NCI-H2081 treated with DMSO at 0.1 percent for 48 hours (cell line): ENCODE measurements at places on chromosomes 4 and X.

- no peak for DNase-seq
Measured at GRCh38 chr4:89337681-89338080, 30.1 kb upstream of the GPRIN3 start.

GRCh38 chr4:140095694-140096482 lies 58.1 kb downstream of the MAML3 start:
- DNase-seq: no peak

DNA sequence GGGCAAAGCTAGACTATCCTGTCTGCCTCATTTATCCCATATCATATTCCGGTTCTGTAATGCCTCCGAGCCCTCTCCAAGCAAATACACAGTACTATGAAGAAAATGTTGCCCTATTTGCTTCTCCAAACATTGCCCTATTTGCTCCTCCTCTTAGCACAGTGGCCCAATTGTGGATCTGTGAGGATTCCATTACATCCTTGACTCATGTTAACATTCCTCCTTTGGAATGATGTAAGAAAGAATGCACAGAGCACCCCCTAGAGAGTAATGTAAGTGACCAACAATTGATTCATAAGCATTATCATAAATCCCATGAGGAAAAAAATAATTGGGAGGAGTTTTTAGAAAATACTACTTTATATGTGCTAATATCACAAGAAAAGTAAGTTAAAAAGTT lies 11.3 kb upstream of the BTC start:
- no peak for DNase-seq

GRCh38 chrX:356385-357034 lies 30.2 kb downstream of the PPP2R3B start:
- DNase-seq: no peak

DNA sequence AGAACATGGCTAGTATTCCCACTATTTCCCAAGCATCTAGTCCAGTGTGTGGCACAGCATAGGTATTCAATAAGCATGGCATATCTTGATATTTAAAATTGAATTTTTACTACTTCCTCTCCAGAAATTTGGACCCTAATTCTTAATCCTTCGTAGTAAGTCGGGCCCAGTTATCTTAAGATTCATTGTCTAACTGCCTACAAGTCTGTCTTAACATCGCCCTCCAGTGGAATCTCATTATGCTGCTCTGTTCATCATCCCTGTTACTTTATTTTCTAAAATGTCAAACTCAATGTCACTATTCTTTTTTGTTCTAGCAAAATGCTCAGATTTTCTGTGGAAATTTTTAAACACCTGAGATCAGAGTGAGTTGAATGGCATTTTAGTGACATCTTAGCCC lies 606.2 kb downstream of the KLHL13 start:
- peak; percentile 14 for DNase-seq

DNA sequence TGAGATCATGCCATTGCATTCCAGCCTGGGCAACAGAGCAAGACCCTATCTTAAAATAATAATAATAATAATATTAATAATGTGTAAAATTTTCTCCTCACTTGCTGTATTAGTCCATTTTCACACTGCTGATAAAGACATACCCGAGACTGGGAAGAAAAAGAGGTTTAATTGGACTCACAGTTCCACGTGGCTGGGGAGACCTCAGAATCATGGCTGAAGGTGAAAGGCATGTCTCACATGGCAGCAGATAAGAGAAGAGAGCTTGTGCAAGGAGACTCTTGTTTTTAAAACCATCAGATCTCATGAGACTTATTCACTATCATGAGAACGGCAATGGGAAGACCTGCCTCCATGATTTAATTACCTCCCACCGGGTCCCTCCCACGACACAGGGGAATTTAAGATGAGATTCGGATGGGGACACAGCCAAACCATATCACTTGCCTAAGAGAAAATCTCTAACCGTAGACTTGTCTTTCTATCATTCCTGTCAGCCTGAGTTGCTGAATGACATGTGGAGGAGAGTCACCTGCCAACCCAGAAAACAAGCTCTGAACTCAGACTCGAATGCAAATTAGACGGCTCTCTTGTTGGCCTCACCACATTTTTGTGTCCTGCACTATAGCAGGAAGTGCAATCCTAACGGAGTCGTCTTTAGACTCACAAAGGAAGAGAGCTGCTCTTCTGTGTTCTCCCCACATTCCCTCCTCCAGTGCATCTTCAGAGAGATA lies 51.9 kb upstream of the DCTD start:
- DNase-seq: no peak

GRCh38 chr4:101135371-101136010 lies 211.8 kb downstream of the PPP3CA start:
- DNase-seq: no peak
